Activated CD8-positive, alpha-beta T cell treated with anti-CD3 and anti-CD28 coated beads for 36 hours (primary cell): ENCODE measurements at places on chromosomes 5 and 9. TPM values are rescaled to one million over a fixed set of nuclear protein-coding genes. Genes with fewer than 3 reads are reported as not detected.

- no peak for DNase-seq
Measured at GRCh38 chr5:131019601-131020315, 145.3 kb downstream of the HINT1 start.

MAN1B1 gene
- total RNA-seq, result 33.2 TPM

GRCh38 chr5:151224372-151224771 lies 480 bp upstream of the CCDC69 start:
- DNase-seq, result no peak

GPSM1 gene
- 8.8 TPM for total RNA-seq

OLFML2A gene
- total RNA-seq, result not detected

DNA sequence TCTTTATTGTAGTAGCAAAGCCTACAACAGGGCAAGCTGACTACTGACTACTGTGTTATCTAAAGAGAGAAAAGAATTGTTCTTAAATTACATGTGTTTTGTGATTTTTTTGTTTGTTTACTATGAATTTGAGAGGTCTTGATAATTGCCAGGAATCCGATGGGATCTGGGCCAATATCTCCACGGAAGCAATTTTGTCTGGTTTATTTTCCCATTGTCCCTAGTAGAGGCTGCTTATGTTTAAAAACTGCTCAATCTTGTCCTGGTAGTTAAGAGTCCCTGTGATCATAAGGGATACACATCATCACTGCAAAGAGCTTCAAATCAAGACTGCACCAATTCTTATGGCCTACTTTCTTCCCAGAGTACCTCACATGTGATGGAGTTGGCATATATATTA lies 94.4 kb downstream of the GLDC start:
- no peak for DNase-seq

CDH12 gene
- total RNA-seq, result not detected
